ENCODE measurements at places on chromosomes 7 and 10. TPM values are rescaled to one million over a fixed set of nuclear protein-coding genes. Genes with fewer than 3 reads are reported as not detected.

DNA sequence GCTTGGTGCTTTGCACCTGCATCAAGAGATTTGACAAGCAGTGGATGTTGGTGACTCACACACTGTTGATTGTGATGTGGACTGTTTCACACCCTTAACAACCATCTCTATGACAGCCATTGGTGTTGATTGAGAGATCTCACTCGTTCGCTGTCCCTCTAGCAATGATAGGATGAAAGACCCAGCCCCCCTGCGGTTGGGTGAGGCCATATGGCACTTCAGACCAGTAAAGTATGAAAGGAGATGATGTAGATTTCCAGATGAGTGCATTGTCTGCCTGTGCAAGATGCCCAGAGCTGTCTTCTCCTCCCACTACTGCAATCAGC, 138.7 kb upstream of the PRR15 start:
- no peak for DNase-seq

- DNase-seq = peak; percentile 13
Measured at GRCh38 chr7:1810961-1811849, 141.1 kb downstream of the ELFN1 start.

Gene GRM3
- polyA plus RNA-seq = not detected

- DNase-seq = no peak
Measured at GRCh38 chr7:40014376-40014775, 64.3 kb downstream of the CDK13 start.

Gene KEL
- polyA plus RNA-seq = 0.03 TPM

Gene GRID2IP
- polyA plus RNA-seq = not detected

Gene TACC2
- polyA plus RNA-seq = 15.4 TPM

Gene NIPSNAP2
- 33.7 TPM for polyA plus RNA-seq

- no peak for DNase-seq
Measured at GRCh38 chr7:158258411-158259130, 329.1 kb downstream of the PTPRN2 start.

DNA sequence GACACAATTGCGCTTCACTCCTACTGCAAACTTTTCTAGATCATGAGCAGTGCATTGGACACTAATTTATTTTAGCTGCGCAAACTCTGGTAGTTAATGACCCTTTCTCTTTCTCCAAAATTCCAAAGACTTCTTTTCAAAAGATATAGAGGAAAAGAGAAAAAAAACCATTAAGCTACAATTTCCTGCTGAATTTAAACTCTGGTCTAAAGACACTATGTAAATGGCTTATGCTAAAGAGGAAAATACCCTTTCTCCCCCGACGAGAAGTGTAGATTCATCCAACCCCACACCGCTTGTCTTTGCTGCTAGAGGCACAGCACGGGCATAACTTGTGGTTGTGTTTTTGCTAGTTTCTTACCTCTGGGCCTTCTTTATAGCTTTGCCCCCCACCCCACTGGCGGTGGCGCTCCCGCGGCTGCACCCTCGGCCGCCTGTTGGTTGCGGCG, 84.1 kb downstream of the SNX10 start:
- no peak for DNase-seq

DNA sequence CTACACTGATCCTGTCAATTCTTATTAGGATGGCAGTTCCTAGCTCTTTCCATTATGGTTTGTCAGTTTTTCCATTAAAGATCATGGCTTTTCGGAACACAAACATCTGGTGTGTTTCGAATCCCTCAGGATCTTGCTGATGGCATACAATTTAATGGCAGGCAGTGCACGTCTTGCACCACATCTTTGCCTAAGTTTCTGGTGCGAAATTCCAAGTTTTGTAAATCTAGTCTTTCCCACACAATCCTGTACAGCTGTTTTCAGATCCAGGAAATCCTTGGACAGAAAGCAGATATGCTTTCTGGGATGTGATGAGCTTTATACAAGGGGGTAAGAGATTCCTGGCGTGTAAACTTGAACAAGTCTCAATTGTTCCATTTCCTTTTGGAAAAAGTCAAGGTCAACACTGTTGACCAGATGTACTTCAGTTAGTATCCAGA, 224.3 kb upstream of the PHYHIPL start:
- no peak for DNase-seq

GRCh38 chr7:87140271-87140748, 11.9 kb upstream of the DMTF1 start:
- DNase-seq = no peak

Gene UNCX
- polyA plus RNA-seq = not detected

- no peak for DNase-seq
Measured at GRCh38 chr7:66766041-66766440, 25.5 kb downstream of the RABGEF1 start.

GRCh38 chr7:77439572-77439971, 23.4 kb upstream of the GSAP start:
- DNase-seq = no peak

DNA sequence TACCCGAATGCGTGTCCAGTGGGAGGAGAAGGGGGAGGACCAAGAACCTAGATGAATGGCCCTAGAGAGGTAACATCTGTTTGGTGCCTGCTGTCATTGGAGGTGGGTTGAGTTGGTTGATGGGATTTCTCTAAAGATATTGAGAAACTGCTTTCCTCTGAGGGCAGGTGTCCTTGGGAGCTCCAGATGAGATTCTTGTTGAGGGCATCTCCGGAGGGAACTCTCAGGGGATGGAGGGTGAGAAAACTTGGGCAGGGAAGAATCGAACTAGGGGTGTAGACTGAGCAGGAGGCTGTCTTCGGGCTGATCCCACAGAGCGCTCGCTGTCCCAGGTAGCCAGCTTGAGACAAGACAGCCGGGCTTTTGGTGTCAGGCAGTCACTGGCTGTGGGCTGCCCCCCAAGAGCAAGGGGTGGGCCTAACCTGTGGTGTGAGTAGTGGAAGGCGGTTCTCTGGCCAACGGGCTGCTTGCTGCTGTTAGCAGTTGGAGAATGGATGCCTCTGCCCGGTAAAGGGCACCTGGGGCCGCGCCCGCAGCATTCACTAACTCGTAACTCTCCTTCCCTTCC, 3.7 kb downstream of the IRF5 start:
- no peak for DNase-seq

Gene MMRN2
- polyA plus RNA-seq = 1.6 TPM

- no peak for DNase-seq
Measured at GRCh38 chr10:75108684-75109458, 2.6 kb upstream of the SAMD8 start.

Gene SORCS3
- polyA plus RNA-seq = not detected

DNA sequence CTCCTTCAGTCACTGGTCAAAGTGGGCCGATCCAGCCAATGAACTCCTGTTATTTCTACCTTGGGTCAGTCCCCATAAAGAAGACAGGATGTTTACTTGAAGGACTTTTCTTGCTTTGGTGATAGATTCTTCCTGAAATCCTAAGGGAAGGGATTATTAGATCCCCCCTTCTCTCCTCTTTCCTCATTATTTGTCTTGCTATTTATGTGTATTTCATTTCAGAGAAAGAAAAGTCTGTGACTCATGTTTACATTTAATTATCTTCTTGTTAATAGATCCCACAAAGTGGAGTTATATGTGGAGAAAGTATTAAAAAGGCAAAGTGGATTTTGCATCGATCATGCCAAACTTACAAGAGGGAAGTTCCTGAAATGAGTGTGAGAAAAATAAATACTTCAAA, 341.5 kb downstream of the PHTF2 start:
- DNase-seq = no peak

DNA sequence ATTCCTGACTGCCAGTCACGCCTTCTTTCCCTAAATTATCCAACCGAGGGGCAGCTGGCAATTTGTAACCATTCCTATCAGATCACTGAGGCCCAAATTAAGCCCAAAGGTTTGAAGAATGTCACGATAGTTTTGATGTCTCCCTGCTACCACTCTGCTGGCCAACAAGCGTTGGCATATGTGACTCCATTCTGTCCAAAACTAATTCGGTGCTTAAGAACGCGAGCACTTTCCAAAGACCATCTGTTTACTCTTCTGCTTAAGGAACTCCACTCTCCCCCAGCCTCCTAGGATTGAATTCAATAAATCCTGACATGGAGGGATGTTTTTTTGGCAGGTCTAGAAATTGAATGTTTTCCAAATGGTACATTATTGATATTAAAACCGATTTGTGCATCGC, 131.5 kb upstream of the CTBP2 start:
- DNase-seq = no peak

DNA sequence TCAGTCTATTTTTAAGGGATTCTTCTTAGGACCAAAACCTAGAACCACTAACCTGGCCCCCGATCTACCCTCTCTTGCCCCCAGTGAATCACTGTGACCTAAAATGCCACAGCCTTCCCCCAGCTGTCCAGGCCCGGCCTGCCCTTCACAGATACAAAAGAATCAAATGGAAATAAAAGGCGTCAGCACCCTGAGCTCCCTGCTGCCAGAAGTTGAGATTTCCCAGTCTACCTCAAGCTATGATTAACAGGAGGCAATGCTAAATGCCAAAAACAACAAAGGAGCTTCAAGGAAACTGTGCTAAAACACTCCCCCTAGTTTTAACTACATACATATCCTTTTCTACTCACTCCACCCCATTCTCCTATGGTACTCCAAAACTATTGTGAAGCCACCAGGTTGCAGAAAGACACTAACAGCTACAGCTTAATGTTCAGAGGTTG, 67.8 kb downstream of the GSAP start:
- peak; percentile 82 for DNase-seq

Gene OR9A2
- polyA plus RNA-seq = not detected

DNA sequence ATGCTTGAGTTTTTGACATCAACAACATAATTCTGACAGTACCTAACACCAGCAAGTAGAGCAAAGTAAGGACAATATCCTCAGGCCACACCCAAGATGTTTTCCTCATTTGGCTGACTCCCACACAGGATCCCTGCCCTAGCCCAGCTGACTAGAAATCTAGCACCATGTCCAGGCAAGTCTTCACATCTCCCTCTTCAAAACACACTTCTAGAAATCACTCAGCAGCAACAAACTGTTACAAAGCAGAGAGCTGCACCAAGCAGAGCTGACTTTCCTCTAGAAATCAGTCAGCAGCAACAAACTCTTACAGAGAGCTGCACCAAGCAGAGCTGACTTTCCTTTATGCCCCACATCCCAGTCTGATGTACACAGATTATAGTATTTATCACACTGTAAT, 7.7 kb downstream of the TMEM168 start:
- DNase-seq = no peak
